ENCODE measurements at places on chromosomes 12 and 14.
A peak's percentile ranks its signal among the peaks of the same experiment; 100 is the strongest.

DNA sequence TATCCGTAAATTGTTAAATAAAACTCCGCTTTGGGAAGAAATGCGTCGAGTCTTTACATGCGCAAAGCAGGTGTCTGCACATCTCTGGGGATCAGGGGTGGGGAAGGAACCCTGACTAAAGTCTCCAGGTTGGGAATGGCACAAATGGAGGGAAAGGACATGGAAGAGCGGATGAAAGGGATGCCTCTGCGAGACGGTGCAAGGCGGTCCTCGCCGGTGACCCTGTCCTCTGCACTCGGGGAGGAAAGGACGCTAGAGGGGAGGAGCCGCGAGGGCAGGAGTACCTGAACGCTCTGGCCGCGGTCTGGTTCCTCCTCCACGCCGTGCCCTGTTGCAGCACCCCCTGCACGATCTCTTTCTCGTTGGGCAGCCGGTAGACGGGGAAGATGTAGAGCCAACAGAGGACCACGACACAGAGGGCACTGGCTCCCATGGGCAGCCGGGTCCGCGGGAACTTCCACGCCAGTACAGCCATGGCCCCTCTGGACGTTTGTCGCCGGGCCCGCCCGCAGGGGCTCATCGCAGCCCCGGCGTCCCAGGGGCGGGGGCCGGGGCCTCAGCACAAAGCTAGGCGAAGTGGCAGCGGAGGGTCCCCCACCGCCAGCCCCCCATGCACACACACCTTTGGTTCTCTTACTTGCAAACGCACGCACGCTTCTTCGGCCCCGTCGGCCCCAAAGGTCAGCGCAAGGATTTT is 646 bp downstream of the ST8SIA1 start:
- no peak for DNase-seq

DNA sequence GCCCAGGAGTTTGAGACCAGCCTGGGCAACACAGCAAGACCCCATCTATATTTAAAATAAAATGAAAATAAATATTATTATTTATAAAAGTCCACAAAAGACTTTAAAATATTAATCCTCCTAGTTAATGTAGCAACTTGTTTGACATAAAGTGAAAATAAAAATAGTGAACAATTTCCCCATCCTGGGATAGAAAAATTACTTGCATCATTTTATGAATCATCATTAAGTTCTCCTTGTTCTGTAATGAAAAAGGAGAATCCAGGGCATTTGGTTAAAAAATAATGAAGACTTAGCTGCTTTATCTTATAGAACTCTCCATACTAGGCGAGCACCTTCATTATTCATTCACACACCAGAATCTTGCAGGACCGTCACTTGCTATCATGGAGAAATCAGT is 66.1 kb downstream of the ELK3 start:
- DNase-seq: no peak

GRCh38 chr14:103140316-103141109 is 17.3 kb downstream of the TNFAIP2 start:
- no peak for DNase-seq

- no peak for DNase-seq
These were observed 321.2 kb downstream of the RAD51B start for GRCh38 chr14:68140806-68141205.

DNA sequence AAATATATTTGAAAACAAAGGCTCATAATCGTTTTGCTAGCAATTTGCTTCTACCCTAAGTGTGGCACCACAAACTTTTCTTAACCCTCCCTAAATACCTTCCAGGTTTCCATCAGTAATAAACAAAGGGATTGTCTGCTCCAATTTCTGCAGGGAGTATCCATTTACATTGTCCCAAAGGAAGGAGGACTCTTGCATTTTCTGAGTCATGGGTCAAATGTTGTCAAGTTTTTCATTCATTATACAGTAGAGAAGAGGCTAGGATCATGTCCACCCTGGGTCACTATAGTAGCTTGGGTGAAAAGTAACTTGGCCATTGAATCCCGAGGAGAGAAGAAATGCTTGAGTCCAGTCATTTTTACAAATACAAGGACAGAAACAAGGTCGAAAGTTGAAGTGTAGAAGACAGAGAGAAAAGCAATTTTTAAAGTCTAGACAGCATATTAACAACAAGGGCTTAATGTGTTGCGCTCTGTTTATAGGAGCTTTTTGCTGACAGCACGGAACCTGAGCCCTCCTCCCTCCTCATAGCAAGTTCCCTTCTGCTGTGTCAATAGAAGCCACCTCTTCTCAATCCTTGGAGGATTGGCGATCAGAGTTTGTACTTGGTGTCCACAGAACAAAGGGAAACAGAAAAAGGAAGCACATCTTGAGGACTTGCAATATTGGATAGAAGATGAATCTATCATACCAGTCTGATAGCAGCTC is 53.1 kb downstream of the TMEM30B start:
- no peak for DNase-seq

DNA sequence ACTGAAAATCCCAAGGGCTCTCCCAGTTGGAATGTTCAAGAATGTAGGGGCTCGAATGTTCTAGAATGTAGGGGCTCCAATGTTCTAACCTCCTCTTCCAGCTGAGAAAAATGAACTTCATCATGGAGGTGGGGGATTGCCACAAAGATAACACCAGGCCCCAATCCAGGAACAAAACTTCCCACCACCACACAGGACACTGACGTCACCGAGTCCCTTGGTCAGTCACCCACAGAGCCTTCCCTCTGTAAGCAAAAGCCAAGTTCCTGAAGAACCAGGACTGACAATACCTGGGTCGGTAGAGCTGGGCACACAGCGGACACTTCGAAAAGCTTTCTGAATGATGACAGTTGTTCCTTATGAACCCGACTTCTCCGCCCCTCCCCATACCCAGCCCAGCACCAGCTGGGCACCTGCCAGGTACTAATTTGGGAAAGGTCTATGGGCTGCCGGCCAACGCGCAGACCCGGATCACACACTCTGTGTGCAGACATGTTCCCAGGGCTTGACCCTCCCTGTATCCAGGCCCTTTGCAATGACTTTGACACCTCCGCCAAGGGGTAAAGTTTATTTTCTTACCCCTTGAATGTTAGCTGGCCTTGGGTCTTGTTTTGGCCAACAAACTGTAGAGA is 18.9 kb downstream of the ITPK1 start:
- DNase-seq: no peak

DNA sequence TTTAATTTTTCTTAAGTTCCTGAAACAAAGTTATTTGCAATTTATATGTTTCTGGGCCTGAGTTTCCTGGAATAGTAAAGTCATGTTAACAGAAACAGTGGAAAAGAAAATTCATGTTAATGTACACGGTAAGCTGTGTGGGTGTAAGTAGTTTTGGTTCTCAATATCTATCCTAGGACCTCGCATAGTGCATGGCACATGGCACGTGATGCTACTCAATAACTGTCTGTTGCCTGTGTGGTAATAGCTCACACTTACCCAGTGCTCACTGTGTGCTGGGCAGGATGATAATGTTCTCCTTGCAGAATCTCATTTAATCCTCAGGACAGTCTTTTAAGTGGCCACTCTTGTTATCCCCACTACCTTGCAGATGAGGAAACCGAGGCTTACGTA is 100.7 kb downstream of the DUSP16 start:
- DNase-seq: no peak

GRCh38 chr12:110266980-110267620 is 13.9 kb upstream of the ATP2A2 start:
- DNase-seq: peak; percentile 69

GRCh38 chr12:111870706-111871105 is 28.7 kb downstream of the MAPKAPK5 start:
- no peak for DNase-seq

DNA sequence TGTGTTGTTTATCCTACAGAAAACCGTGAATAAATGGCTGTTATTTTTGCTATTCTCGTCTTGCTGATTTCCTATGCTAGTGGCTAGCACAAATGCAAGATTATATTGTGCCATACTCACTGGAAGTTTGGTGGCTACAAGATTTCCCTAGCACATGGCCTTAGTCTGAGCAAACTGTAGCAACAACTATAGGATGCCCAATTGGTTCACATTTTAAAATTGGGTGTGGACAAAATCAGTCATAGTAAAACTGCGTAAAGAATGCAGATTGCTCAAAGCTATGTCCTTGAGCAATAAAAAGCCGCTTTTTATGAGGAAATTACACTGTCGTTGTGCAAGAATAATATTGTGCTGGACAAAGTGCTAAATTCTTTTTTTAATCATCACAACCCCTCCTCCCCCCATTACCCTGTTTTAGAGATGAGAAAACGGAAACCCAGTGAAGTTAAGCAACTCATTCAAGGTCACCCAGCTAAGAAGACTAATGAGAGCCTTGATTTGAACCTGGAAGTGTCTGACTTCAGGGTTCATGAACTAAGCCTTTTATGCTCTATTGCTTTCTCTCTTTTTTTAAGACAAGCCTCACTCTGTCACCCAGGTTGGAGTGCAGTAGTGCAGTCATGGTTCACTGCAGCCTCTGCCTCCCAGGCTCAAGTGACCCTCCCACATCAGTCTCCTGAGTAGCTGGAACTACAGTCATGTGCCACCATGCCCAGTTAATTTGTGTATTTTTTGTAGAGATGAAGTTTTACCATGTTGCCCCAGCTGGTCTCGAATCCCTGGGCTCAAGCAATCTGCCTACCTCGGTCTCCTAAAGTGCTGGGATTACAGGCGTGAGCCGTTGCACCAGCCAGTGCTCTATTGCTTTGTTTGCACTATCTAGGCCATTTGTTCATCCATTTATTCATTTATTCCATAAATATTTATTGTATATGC is 73.6 kb downstream of the SRGAP1 start:
- DNase-seq: no peak

DNA sequence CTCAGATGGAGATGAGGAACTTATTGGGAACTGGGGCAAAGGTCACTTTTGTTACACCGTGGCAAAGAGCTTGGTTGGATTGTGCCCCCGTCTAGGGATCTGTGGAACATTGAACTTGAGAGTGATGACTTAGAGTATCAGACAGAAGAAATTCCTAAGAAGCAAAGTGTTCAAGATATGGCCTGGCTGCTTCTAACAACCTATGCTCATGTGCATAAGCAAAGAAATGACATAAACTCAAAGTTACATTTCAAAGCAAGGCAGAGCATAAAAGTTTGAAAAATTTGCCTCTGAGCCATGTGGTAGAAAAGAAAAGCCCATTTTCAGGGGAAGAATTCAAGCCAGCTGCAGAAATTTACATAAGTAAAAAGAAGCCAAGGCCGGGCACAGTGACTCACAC is 21.5 kb upstream of the RAP1B start:
- no peak for DNase-seq

- no peak for DNase-seq
These were observed 38.7 kb downstream of the DDX51 start for GRCh38 chr12:132105467-132105866.
